ENCODE measurements at places on chromosomes 4 and X.

DNA sequence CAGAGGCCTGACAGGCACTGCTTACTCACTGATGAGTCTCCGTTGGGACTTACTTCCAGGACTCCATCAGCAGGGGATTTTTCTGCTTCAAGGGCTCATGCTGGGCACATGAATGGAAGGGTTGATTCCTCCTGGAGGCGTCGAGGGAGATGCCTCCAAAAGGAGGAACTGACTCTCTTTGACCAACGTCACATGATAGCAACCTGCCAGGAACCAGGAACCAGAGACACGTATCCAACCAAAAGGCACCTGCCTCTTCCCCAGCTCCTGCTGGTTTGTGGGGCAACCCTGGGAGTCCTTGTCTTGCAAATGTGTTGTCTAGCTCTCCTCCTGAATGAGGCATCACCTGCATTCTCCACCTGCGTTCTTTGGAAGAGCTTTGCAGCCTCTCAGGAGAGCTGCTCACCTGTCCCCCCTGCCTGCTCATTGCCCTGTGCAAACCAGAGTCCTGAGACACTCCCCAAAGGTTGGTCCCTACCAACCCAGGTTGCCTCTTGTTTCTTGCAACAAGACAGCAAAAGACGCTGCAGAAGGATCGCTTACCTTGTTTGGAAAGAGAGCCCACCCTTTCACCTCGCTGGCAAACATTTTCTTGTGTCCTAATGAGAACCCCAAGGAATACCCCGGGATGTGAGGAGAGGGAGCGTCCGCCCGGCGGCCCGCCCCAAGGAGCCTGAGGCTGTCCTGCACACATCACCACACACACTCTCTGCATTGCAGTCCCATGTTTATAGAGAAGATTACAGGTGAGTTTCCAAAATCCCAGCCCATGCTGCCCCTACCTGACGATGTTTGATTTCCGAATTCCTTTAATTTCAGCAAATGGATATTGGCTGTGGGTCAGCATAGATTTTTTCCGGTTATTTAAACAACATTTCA lies 30.5 kb upstream of the SHOX start:
- no peak for DNase-seq

DNA sequence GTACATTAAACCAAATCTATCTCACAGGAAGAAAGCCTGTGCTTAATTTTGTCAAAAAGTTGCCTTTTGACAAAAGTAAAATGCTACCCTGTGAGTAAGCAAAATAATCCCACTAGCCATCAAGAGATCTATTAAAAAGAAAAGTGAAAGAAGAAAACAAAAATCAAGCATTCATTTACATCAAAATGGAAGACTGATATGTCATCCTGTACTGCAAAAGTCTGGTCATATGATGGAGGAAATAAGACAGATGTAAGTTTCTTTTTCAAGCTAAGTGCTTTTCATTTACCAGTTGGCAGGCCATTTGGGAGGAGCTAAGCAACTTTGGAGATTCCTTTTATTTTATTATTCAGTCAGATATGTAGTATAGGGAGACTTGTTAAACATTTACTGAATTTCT lies 387.4 kb downstream of the SPOCK3 start:
- no peak for DNase-seq

GRCh38 chrX:48059296-48059639 lies 12.2 kb downstream of the ZNF630 start:
- no peak for DNase-seq

GRCh38 chr4:147747787-147748454 lies 16.0 kb downstream of the ARHGAP10 start:
- DNase-seq = no peak

GRCh38 chr4:167218022-167218608 lies 16.2 kb downstream of the SPOCK3 start:
- DNase-seq = no peak

GRCh38 chr4:38559374-38559773 lies 104.6 kb upstream of the KLF3 start:
- DNase-seq = no peak

DNA sequence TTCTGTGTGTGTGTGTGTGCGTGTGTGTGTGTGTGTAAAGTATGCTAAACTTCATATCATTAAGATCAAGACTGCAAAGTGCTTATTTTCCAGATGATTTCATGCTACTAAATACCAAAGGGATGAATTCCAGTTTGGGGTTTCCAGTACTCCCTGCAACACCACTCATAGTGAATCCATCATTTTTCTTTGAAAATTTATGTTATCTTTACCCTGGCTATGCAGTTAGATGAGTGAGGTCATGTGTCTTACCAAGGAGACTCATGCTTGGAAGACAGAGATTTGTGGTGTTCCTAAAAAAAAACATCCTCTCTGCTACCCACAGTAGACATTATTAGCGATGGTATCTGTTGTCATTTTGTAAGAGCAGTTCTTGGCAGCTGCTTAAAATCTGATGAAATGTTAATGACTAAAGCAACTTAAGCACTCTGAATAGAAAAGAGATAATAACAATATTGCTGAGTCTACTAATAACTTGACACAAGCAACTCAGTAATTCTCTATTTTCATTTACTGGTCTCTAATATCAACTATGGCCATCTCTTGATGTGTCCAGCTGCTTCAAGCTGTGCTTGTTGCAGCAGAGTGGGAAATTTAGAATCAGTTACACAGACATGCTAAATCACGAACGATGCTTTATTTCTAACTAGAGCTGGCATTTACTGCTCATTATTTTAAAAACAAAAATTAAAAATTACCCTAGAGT lies 1953.0 kb upstream of the IGFBP7 start:
- DNase-seq = no peak

DNA sequence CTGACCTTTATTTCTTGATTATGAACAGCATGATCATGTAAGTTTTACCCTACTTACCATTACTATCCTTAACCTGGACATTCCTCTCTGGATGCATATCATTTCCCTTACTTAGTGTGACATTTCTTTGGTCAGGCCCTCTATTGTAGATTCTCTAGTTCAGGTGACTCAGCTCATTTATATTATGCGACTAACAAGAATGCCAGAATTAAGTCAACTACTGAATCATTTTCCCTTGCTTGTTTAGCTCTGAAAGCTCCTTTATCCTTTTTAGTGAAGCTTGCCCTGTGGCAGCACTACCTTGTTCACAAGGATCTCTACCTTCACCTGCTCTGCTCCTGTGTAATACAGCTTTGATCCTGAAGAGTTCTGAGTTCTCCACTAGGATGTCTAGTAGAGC lies 15.1 kb upstream of the UGT2B17 start:
- no peak for DNase-seq

- DNase-seq = no peak
These were observed 19.9 kb downstream of the PHKA2 start for GRCh38 chrX:18964026-18964425.

DNA sequence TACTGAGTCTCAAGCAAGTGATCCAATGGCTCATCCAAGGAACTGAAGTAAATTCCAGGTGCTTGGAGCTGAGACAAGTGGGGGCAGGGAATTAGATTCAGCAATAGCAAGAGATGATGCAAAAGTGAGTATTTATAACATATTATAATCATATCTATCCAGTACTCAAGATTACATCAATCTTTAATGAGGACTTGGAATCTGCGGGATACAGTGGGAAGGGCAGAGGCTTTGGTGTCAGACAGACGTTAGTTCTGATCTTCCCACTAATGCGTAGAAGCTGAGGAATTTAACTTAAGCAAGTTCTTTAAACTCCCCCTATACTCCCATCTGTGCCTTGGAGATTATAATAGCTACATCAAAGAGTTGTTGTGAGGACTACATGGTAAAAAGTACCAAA lies 143.4 kb upstream of the NWD2 start:
- DNase-seq = no peak

DNA sequence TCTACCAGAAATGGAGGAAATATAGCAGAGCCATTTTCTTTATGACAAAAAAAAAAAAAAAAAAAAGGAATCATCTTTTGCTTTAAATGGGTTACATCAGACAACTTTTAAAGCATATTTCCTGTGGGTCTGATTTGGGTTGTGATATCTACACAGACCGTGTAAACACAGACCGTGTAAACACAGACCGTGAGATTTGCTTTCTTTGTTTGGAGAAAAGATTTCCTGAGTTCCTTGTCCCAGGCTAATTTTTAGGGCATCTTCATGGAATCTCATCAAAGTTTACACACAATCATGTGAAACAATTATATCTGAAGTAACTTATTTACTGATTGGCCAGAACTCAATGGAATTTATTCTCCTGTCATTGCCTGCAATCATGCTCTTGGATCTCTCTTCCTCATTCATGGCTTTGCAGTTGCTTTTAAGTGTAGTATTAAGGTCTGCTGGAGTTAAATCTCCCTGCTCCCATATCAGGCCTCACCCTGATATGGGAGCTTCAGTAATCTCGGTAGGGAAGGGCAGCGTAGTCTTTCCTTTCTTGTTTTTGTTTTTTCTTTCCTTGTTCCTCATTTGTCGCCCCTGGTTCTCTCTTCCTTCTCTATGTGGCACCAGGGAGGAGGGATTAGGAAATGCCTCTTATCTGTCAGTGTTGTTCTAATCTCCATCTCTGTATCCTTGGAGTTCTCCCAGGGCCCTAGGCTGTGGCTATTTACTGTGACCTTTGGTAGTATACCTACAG lies 248.6 kb upstream of the JADE1 start:
- DNase-seq = no peak

- peak; percentile 6 for DNase-seq
These were observed 475.7 kb upstream of the SLIT2 start for GRCh38 chr4:19776021-19776459.

DNA sequence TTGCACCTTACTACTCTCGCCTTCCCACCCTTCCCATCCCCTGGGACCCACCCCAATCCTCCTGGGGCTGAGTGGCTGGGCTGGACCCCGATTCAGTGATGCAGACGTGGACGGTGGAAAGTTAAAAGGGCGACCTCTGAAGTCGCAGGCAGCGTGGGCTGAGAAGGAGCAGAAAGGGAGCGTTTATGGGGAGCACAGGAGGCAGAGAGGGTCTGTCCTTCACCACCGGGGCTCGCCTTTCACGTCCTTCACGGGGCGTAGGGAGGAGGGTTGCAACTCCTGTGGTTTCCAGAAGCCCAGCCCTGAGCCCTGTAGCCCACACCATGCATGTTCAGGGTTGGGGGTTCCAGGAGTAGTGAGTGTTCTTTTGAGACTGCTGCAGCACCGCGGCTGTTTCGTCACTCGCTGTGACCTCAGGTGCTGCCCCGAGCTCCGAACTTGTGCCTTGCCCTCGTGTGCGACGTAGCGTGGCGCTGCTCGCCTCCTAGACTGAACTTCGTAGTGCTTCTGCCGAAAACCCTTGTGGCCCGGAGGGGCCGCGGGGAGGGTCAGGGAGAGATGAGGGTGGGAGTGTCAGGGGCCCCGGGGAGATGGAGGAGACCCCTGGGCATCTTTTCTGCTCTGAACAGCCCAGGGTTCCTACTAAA lies 1.6 kb downstream of the NHS start:
- DNase-seq = no peak

GRCh38 chr4:95095348-95095974 lies 337.7 kb downstream of the BMPR1B start:
- DNase-seq = no peak

- DNase-seq = no peak
These were observed 22.8 kb downstream of the GPAT3 start for GRCh38 chr4:83558680-83559079.

- DNase-seq = no peak
These were observed 92.2 kb upstream of the SPRY1 start for GRCh38 chr4:123304151-123304964.

DNA sequence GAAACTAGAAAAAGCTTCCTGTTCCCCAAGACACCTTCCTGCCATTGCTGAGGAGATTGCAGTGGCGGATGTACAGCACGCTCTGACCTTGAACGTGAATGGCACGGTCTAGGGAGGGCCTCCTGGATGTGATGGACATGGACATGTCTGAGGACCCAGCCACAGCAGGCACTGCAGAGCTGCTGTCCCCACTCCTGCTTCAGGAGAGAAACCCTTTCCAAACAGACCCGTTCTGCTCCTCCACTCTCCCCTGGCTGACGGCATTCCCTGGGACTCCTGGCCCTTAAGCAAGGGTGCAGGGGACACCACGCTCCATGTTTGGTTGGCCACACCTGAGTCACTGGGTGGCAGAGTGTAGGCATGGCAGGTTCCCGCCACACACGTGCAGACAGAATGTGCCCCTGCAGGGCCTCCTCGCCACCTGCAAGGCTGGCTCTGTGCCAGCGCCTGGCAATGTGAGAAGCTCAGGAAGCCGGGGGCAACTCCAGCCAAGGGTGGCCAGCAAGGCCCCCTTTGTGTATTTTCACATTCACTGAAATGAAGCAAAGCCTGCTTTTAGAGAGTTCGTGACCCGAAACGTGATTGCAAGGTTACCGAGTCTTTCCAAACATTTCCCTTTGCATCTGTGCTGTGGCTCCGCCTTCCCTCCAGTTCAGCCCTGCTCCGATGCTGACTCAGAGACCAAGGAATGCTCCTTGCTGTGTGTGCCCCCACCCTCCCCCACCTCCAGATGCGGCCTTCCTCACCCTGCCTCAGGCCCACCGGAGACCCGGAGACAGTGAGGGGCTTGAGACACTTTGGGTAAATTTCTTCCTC lies 46.1 kb downstream of the HTRA3 start:
- no peak for DNase-seq

DNA sequence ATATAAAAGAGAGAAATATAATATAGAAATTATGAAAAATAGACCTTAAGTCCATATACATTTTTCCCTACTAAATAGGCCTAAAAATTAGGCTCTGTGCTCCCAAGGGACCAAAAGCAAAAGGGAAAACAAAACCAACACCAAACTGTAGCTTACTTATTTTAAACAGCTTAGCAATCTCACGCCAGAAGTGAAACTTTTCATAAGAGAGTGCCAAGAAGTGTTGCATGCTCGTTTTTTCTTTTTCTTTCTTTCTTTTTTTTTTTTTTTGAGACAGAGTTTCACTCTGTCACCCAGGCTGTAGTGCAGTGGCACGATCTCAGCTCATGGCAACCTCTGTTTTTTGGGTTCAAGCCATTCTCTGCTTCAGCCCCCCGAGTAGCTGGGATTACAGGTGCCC lies 250.4 kb downstream of the TMA16 start:
- no peak for DNase-seq

- no peak for DNase-seq
These were observed 63.7 kb downstream of the FAT1 start for GRCh38 chr4:186659935-186660334.

DNA sequence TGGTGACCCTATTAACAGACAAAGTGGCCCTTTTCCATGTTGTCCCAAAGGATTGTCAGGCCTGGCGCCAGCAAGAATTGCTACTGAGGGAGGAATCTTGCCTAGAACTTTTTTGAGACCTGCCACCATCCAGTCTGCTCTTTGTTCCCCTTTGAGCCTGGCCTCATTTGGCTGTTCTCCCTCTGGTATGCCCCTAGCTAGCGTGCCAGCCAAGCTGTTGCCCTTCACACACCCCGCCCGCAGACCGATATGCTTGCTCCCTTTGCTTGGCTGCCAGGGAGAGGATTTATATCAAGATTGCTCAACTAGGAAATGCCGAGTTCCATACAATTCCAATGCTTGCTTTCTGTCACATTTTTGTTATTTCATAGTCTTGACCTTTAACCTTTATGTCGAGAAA lies 24.4 kb downstream of the IGSF1 start:
- no peak for DNase-seq

Measured in GOT3 (cell line).